Suppressor macrophage (primary cell): ENCODE measurements at places on chromosomes 5 and 9.

DNA sequence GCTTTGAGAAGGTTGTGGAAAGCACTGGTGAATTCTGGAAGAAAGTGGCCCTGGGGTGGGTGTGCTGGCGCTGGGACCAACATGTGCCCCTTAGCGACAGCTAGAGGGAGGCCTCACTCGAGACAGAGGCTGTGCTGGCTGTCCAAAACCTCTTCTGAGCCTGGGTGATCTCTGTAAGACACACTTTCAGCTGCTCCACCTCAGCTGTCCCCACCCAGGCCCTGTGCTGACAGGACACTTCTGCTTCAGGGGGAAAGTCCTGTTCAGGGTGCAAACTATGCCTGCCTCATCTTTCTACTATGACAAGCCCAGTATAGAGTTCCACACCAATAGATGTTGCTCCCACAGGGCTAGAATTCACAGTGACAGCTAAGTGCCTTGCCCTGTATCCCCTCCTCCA lies 426.4 kb downstream of the MED10 start:
- no peak for DNase-seq

DNA sequence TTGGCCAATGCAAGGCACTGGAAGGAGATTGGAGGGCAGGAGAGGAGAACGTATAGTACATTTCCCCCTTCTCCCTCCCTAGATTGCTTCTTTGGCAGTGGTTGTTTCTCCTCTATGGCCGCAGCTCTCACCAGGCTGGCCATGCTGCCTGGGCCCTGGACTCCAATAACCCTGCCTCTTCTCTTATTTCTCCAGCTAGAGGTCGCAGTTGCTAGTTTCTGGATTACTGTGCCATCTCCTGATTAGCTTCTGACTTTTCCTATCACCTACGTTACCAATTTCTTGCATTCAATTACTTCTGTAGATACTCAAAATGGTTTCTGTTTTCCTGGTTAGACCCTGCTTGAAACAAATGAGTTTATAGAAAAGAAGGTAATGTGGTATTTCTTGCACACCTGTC lies 2.4 kb upstream of the MACIR start:
- no peak for DNase-seq

DNA sequence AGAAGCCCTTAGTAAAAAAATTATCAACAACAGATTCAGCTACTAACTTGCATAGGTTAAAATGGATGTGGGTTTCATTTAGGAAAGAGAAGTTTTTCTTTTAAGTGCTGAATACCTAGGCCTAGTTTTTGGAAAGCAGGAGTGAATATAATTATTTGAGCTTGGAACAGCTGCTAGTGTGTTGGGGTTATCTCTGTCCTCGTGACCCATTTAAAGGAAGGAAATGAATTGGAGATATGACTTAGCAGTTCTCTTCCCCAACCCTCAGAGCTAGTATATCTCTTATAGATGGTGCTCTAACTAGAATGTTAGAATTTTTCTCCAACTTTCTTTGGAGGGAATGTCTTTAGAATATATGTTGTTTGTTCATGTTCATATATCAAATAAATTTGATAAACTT lies 38.6 kb downstream of the ZNF366 start:
- peak; percentile 73 for DNase-seq

GRCh38 chr5:126911986-126912385 lies 118.4 kb downstream of the MARCHF3 start:
- DNase-seq: no peak

DNA sequence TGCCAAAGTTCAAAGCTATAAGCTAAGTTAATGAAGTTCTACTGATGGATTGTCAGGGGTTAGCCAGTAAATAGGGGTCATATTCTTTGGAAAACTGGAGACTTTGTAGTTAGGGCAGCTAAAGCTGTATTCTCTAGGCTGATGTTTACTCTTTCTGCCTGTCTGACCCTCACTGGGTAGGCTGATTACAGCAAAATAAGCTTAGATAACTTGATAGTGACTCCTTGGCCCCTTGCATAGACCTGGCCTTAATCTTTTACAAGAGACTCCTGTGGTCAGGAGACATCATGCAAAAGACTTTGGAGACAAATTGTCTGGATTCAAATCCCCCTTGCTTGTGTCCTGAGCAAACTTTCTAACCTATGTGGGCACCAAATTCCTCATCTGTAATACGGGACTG lies 314.4 kb upstream of the MSX2 start:
- no peak for DNase-seq

GRCh38 chr5:116696366-116696765 lies 121.7 kb upstream of the SEMA6A start:
- no peak for DNase-seq

DNA sequence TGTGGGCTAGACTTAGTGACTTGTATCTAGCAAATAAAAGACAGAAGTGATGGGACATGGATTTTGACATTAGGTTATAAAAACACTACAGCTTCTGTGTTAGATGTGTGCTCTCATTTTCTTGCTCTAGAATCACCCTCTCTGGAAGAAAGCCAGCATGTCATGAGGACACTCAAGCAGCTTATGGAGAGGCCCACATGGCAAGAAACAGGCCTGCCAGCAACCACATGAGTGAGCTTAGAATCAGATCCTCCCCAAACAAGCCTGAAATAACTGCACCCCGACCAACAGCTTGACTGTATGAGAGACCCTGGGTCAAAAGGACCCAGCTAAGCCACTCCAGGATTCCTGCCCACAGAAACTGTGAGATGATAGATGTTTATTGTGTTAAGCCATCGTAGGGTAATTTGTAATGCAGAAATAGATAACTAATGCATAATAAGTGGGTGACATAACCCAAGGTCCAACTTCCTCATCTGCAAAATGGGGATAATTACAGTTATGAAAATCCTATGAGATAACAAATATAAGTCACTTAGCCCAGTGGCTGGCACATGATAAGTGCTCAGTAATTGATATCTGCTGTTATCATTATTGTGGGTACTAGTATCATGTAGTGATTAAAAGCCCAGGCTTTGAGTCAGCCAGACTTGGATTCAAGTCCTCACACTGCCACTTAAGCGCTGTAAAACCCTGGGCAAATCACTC lies 86.5 kb downstream of the KLHL3 start:
- DNase-seq: no peak

DNA sequence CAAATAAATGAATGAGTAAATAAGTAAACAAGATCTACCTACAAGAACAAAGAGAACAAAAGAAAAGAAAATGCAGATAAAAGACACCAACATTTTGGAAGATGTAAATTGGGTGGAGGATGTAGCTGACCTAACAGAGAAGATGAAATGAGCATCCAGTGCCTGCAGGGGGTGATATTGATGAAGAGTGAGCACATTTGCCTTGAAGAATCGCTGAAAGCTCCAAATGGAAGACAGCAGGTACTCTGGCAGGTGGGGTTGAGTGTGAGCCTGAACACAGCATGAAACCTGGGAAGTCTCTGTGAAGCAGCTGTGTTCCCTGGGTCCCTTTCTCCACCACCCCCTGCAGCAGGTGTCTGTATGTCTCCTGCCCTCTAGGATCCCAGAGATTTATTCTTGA lies 125.6 kb downstream of the NXNL2 start:
- no peak for DNase-seq

- DNase-seq: no peak
Measured at GRCh38 chr5:30121043-30121442, 1072.4 kb upstream of the CDH6 start.

DNA sequence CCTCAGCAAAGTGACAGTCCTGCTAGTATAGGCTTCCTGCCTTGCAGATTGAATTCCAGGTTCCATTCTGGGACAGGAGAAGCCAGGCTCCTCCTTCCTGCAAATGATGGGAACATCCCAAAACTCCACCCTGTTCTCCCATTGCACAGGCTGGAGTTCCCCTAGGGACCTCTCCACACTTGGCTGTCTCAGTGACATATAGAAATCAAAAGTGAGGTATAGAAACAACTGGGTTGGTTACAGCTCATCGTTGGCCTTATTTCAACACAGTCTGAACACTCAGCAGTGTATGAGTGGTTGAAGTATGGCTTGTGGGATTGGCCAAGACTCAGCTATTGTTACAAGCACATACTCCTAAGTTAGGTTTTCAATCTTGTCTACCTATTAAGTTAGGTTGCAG lies 157.8 kb upstream of the FTMT start:
- no peak for DNase-seq

GRCh38 chr5:141483902-141484301 lies 928 bp upstream of the PCDHGC4 start:
- no peak for DNase-seq

DNA sequence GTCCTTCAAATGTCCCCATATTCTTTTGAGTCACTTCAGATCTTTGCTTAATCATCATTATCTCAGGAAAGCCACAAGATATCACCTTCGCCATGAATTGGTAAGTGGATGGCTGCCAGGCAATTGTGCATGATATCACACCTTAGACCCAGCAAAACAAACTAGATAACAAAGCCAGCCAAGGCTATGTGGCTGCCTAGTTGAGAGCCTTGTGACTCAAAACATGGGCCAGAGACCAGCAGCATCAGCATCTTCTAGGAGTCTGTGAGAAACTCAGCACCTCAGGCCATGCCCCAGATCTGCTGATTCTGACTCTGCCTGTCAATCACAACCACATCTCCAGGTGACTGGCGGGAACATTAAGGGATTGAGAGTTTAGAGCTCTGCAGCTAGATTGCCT lies 82.8 kb downstream of the SLIT3 start:
- no peak for DNase-seq

GRCh38 chr5:146240951-146241350 lies 37.5 kb downstream of the RBM27 start:
- no peak for DNase-seq

DNA sequence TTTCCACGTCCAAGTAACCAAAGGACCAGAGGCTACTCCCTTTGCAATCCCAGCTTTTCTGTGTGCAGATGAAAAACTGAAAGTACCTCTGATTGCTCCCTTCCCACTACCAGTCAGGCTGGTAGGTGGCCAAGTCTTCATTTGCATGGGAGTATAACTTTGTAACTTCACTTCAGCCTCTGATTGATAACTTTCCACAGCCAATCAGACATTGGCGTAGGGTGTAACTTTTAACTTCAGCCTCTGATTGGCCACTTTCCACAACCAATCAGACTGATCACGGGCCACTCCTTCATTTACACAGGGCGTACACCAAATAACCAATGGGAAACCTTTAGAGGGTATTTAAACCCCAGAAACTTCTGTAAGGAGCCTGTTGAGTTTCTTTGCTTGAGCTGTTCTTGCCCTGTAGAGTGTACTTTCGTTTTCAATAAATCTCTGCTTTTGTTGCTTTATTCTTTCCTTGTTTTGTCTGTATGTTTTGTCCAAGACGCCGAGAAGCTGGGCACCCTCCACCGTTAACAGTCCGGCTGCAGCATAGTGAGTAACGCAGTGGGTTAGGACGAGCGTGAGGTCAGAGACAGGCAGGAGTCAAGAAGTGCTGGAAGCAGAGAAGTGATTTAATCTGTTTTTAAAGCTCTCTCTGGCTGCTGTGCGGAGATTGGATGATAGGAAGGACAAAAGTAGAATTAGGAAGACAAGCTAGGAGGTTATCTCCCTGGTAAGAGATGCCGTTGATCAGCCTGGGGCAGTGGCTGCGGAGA lies 3.5 kb upstream of the EXOSC2 start:
- DNase-seq: no peak

- DNase-seq: peak; percentile 53
Measured at GRCh38 chr5:75526070-75526469, 14.4 kb downstream of the POLK start.

- no peak for DNase-seq
Measured at GRCh38 chr5:162230348-162230747, 162.8 kb downstream of the GABRG2 start.

- no peak for DNase-seq
Measured at GRCh38 chr5:172926796-172927195, 32.4 kb upstream of the RPL26L1 start.

DNA sequence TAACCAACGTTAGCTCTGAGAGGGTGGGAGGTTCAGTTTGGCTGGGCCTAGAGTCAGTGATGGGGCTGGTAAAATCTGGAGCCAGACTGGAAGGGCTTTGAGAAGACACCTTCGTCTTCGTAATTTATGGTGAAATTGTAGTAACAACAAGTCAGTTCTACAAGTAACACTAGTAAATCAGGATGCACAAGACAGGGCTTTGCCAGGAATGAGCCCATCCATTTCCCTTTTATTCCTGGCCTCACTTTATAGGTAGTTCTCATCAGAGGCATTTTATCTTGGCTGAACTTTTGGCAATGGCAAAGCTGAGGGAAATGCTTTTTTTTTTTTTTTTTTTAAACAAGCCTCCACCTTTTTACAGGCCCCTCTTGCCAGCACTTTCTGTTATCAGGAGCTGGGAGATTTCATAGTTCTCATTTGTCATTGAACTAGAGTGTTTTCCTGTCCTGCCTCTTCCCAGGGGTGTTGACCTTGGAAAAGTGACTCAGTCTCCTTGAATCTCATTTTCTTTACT lies 110.5 kb upstream of the KLF4 start:
- DNase-seq: no peak

DNA sequence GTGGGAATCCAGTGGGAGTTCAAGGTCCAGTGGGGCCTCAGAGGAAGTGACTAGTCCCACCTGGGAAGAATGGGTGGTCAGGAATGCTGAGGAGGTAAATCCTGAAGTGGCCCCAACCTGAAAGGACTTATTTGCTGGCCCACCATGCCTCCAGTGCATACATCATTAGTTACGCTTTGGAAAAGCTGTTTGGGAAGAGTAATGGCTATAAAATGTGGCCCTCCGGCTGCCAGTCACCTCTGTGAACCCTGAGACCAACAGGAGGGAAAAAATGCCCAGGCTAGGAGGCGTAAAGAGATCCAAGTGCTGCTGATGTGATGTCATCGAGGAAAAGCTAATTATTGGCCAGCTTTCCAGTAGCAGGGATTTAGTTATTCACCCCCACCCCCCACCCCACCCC lies 2.7 kb upstream of the SLC26A2 start:
- no peak for DNase-seq

DNA sequence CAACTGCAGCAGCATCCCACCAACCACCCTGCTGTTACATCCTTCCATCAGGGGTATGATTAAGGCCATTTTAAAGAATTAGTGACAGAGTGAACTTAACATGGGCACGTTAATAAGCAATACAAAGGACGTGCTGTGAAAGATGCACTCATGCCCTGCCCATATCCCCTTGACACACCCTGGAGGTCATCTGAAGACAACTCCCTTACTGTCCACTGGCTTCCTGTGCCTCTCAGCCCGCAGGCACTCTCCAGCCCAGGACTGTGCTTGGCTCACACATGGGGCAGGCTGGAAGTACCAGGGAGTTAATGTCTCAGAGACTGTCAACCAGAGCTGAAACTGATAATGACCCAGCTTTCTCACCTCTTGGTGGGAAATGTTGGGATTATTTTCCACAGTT lies 81.8 kb downstream of the TRIM36 start:
- no peak for DNase-seq

DNA sequence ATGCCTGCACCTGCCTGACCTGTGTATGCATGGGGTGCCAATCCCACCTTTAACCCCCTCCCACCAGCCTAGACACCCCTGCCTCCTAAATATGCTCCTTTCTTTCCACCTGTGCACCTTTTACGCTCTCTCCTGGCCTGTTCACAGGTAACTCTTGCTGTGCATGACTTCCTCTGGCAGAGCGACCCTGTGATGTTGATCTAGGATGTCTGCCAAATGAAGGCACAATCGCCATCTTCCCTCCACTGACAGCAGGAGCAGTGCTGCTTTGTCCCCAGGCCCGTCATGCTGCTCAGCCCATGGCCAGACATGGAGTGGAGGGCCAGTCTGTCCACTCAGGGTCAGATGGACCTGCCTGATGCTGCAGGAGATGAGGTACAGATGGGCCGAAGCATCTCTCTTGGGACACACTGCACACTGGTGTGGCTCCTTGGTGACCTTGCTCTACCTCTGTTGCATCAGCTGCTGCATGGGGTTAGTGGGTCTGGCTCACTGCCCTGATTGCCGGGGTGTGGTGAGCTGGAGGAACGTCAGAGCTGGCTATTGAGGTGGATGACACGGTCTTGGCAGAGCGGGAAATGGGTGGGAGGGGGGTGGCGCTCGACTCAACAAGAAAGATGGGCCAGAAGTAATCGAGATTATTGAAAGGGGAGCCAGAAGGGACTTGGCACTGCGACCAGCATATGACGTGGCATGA lies 101.7 kb upstream of the PITX1 start:
- DNase-seq: peak; percentile 68
